ENCODE measurements at places on chromosomes 13 and 19.

DNA sequence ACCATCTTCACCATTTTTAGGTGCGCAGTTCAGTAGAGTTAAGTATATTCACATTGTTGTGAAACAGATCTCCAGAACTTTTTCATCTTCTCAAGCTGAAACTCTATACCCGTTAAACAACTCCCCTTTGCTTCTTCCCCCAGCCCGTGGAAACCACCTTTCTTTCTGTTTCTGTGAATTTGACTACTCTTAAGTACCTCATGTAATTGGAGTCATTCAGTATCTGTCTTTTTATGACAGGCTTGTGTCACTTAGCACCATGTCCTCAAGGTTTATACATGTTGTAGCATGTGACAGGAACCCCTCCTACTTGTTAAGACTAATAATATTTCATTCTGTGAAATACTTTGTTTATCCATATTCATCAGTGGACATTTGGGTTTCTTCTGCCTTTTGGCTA lies 52.8 kb downstream of the TNFRSF19 start:
- no peak for DNase-seq

DNA sequence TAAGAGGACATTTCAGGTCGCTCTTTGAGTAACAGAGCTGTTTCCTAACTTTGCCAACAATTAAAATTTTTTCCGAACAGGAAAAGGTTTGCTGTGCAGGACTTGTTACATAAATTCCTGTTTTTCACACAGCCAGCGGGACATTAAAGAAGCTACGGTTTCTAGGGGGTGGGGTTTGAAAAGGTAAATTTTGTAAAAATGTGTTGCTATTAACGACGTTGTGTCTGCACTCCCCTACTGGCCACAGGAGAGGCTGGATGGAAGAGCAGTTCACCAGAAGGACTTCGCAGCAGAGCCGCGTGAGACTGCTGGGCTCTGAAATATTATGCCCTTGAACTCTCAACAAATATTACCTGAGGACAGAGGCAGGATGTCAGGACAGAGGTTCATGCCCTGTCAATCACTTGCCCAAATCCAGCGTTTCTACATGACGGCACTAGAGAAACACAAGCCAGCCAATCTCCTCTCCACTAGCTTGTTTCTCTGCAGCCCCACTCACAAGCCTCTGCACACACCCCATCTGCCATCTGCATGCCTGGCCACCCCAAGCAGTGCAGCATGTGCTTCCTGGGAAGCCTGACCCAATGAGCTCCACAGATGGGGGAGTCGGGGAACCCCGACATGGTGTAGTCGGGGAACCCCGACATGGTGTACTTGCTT lies 102.0 kb downstream of the FOXO1 start:
- no peak for DNase-seq

DNA sequence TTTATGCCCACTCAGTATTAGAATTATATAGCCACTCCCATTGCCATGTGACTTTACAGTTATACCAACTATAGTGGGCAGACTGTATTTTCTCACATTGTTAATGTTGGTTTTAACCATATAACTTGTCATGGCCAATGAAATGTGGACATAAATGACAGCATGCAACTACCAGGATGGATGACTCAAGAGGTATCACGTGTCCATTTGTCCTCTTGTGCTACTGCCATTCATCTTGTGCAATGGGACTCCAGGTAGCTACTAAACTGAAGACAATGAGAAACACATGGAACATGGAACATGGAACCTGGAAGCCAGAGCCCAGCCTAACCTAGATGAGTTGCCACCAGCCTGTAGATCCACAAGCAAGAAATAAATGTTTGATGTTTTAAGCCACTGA lies 242.7 kb upstream of the IPO5 start:
- DNase-seq: no peak

DNA sequence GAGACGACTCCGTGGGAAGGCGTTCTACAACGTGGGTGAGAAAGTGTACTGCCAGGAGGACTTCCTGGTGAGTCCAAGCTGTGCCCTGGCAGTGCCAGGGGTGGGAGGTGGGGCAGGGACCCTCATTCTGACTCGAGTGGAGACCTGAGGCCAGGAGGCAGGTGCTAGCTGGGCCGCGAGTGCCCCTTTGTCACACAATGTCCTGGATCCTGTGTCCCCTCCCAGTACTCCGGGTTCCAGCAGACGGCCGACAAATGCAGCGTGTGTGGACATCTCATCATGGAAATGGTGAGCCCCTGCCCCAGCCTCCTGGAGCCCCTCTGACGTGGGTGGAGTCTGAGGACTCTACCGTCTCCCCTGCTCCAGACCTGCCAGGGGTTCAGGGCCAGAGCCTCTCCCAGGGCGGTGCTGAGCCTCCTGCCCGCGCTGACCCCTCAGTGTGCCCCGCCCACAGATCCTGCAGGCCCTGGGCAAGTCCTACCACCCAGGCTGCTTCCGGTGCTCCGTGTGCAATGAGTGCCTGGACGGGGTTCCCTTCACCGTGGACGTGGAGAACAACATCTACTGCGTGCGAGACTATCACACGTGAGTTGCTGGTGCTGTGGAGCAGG lies 11.6 kb downstream of the WTIP start:
- DNase-seq: no peak

DNA sequence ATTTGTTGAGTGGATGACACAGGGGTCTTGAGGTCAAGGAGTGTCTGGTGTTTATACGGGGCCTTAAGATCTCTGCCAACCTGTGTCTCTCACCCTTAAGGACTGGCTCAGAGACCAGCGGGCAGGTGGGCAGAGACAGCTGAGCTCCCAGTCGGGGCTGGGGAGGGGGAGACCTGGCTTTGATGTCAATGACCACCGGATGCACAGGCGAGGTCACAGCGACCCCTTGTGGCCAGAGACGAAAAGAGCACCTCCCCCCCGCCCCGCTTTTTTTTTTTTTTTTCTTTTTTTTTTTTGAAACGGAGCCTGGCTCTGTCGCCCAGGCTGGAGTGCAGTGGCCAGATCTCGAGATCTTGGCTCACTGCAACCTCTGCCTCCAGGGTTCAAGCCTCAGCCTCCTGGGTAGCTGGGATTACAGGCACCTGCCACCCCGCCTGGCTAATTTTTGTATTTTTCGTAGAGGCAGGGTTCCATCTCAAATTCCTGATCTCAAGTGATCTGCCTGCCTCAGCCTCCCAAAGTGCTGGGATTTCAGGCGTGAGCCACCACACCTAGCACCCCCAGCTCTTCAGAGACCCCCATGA lies 12.1 kb upstream of the KLK14 start:
- peak; percentile 59 for DNase-seq

All from AG20443 (cell line).